Stimulated activated CD4-positive, alpha-beta T cell treated with anti-CD3 and anti-CD28 coated beads, Interleukin-1b, Interleukin-23, amount 100 ng/mL, for 1 hour (primary cell): ENCODE measurements at places on chromosomes 13 and 19.

GRCh38 chr13:102599426-102600012 is 2.7 kb downstream of the TPP2 start:
- DNase-seq = no peak

DNA sequence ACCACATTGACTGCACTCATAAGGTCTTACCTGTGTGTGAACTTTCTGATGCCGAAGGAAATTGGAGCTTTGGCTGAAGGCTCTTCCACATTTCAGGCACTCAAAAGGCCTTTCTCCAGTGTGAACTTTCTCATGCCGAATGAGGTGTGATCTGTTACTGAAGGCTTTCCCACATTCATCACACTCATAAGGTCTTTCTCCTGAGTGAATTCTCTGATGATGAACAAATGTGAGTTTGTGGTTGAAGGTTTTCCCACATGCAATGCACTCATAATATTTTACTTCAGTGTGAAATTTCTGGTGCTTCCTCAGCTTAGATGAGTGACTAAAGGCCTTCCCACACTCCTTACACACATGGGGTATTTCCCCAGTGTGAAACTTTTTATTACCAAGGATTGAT is 5.7 kb downstream of the ZNF132 start:
- no peak for DNase-seq

DNA sequence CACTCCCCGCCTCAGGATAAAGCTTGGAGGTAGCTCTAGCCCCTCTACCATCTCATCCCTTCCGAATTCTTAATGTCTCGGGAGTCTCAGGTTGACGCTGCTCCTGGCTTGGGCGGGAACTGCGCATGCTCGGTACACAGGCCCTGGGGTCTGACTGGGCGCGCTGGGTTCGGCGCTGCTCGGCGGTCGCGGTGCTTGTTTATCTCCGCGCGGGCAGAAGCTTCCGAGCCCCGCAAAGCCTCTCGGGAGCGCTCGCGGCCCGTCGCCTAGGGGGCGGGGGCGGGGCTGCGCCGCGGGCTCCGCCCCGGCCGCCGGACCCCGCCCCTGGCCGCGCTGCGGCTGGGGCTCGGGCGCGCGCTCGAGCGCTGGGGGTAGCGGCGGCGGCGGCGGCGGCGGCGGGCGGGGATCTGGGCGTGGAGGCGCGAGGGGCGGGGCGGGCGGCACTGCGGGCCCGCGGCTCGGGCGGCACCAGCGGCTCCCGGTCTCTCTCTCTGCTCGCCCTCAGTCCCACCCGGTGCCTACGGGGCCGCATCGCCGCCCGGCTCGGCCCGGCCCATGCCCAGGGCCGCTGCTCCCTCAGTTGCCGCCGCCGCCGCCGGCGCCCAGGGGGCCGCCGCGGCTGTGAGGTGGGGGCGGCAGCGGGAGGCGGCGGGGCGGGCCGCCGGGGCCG is at the start of gene RAP2A:
Gene RAP2A, plus strand, starts transcription at position 443 of the 670 bp plus-strand sequence. CDS start 302 bp downstream, outside the sequence.
- peak; percentile 71 for DNase-seq

- no peak for DNase-seq
Measured at GRCh38 chr19:29402563-29402962, 123.2 kb upstream of the VSTM2B start.

DNA sequence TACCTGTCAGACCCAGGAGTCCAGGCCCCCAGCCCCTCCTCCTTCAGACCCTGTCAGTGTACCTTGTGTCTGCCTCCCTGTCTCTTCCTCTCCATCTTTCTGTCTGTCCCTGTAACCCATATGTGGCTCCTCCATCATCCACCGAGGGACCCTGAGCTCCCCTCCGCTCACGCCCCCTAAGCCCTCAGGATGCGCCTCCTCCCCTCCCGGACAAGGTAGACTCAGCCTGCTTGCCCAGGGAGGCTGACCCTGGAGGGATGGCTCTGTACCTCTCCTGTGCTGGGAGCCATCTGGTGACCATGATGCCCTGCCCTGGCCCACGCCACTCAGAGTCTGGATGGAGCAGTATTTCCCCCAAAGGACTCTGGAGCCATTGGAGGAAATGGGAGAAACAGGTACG is 1.0 kb upstream of the CAPN12 start:
- DNase-seq = no peak

GRCh38 chr19:5345895-5346386 is 5.3 kb upstream of the PTPRS start:
- DNase-seq = no peak

- DNase-seq = no peak
Measured at GRCh38 chr13:99281811-99282263, 23.7 kb upstream of the GPR18 start.

DNA sequence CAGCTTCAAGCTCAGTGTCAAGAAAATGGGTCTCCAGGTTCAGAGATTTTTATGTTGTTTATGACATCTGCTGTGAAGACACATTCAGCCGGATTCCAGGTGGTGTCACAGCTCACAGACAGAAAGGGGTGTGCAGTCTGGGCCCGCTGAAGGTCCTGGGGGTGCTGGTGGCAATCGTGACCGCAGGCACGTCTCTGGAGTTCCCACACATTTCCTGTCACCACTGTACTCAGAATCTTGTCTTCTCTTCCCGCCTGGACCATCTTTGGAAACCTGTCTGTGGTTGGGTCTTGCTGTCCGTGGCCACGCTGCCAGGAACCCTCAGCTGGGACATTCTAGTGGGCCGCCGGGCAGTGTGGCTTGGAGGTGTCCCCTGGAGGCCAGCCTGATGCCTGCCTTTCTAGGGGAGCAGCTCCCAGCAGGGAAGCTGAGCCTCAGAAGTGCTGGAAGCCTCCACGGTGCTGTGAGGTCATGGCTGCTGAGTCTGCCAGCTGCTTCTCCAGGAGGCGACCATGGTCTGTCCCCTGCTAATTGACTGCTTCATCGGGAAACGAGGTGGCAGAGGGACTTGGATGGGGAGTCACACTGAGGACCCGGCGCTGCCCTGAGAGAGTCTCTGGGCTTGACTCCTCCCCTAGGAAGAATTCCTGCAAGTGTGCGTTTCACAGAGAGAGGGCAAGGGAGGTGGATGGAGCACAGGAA is 3.7 kb downstream of the TEX29 start:
- no peak for DNase-seq

DNA sequence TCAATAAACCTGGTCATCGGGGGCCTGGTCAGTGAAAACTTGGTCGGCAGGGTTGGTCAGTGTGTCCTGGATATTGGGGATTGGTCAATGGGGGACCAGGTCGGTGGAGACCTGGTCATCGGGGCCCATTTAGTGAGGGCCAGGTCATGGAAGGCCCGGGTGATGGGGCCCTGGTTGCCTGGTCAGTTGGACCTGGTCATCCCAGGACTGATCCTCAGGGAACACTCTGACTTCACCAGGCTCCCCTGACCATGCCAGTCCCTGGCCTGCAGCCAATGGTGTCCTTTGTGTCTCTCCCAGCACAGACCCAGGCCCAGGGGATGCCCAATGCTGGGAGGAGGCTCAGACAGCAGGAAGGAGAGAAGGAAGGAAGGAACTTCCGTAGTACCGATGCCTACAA is 42.1 kb upstream of the TPM4 start:
- DNase-seq = no peak

- no peak for DNase-seq
Measured at GRCh38 chr13:32075170-32075851, 43.7 kb downstream of the FRY start.

DNA sequence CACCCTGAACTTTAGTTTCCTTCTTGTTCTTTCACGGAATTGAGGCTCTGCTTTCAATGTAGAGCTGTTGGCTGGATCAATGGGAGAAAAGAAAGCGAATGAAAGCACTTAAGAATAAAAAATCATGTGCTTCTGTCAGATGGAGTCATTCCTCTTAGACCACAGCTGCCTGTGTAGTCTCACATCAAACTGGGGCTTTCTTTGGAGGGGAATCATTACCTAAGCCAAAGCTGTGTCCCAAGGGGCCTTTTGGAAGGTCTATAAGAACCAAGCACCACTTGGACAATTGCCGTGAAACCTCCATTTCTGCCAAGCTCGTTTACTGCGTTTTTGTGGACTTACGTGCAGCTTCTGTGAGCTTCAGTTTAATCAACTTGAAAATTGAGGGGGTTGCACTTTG is 44.2 kb upstream of the RNF113B start:
- no peak for DNase-seq

DNA sequence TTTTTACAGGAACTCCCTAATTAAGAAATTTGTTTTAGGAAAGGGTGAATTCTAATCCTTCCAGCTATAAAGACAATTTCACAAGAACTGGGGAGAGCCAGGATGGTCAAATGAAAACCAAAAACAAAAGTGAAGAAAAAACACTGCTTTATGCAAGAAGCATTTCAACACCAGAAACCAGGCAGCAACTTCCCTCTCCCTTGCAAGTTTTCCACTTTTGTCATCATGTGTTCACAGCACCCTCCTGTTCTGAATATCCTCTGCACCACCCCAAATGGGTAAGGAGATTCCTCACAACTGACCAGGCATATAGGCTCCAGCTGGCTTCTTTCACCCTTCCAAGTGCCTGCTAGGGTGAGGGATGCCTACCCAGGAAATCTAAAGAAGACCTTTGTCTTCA is 328.1 kb downstream of the TBC1D4 start:
- DNase-seq = no peak

DNA sequence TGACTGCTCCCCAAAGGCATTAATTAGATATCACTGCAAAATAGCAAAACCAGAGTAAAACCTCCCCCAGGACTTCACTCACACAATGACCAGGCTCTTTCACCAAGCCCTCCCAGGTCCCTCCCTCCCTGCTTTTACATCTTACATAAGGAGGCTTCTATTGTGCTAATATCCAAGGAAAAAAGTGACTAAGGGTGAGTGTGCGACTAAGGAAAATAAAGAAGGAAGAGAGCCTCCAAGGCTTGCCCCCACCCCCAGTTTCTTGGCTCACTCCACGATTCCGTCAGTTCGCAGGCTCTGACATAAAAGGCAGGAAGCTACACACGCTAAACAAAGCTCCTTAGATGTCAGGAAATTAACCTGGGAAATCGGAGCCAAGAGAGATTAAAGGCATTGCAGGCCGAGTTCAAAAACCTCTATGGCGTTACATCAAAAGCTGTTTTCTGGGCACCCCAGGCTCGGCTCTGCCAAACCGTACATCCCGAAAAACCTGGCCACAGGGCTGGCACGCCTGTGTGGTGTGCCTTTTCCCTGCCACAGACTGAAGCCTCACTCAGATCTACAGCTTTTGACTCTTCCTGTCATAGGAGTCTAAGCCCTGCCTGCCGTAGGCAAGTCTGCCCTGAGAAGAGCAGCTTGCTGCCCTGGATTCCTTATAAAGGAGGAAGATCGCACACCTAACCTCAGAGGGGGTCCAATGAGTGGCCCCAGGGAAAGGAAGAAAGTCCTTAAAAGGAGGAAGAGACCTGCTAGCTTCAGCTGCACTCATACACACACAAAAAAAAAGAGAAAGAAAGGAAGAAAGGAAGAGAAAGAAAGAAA is 67.0 kb upstream of the SERP2 start:
- DNase-seq = no peak

GRCh38 chr19:47075179-47075810 is 26.9 kb upstream of the TMEM160 start:
- DNase-seq = no peak

- no peak for DNase-seq
Measured at GRCh38 chr13:43516401-43516833, 270.4 kb downstream of the ENOX1 start.

GRCh38 chr19:10388957-10389356 is 8.6 kb upstream of the TYK2 start:
- peak; percentile 83 for DNase-seq

- peak; percentile 2 for DNase-seq
Measured at GRCh38 chr19:6161271-6161850, 25.9 kb downstream of the ACSBG2 start.
